GM23338 (cell line): ENCODE measurements at places on chromosomes 11 and 22.

DNA sequence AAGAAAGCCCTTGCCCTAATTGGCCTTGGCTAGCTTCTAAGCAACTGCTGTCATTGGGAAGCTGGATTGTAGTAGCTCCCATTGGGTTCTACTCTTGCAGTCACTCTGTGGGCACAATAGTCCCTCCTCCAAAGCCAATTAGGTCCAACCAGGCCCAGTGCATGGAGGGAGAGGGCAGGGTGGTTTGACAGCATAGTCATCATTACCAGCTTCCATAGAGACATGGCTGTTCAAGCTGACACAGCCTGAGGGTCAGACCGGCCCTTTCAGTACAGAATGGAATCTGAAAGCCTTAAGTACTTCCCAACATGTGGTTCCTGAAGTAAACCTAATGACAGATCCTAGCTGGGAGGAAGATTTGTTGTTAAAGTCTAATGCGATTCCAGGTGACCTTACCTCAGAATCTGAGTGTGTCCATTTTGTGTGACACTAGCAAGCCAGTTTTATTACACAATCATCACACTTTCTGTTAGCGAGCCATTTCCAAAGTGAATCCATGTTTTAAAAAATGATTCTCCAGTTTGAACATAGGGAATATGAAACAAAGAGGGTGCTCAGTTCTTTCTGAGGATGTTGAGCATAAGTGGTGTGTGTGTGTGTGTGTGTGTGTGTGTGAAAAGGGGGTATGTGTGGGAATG, 6.9 kb downstream of the PLET1 start:
- no peak for DNase-seq

DNA sequence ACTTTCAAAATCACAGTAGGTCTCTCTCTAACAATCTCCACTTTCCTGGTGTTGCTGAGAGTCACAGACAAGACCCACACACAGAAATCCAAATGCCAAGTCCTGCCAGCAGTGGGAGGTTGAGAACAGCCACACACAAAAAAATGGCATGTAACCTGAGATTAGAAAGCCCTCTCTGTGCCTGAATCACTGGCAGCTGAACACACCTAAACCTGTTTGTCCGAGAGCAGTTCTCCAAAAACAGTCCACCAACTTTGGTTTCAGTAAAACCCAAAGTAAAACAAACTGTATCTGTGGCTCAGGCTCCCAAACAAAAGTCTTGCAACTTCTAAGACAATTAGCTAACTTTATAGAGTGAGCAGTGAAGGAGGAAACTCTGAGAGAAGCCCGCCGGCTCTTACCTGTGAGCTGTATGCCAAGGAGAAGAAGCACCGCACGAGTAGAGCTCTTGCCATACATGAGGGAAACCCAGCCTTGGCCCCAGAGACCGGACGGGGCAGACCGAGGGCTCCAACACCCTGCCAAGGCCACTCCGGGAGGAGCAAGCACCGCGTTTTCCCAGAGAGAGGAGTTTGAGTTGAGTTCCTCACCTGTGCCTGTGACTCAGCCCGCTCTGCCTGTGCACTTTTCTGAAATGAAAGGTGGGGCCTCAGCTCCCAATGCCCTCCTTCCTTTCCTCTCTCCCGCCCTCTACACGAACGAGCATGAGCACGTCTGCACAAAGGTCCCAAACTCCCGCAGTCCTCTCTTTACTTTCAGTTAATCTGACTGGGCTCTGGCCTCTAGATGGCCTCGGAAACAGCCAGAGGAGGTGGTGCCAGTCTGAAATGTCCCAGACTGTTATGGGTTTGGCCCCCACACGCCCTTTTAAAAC, at the start of gene MPZL2:
TSS of gene MPZL2 (minus strand) at position 603 of the 874 bp plus-strand sequence. CDS start at position 459, 144 bp downstream.
- DNase-seq: peak; percentile 76

DNA sequence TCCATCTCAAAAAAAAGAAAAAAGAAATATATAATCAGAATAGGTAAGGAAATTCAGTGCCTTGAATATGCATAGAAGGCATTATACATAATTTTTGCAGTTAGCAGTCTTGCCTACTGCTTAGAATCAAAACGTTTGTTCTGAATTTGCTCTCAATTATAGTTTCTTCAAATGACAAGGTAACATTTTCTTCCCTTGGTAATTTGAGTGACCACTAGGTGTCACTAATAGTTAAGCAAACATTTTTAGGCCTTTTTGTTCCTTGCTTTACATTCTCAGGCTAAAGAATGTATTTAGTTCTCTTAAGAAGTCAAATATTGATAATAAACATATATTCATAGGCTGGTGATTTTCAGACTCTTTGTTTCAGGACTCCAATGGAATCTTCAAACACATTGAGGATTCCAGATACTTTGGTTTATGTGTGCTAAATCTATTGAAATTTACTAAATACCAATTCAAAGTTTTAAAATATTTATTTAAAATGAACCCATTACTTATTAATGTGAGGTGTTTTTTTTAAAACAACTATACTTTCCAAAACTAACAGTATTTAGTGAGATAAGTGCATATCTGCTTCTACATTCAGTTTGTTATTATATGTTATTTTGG, 55.0 kb upstream of the DEPDC7 start:
- peak; percentile 78 for DNase-seq

DNA sequence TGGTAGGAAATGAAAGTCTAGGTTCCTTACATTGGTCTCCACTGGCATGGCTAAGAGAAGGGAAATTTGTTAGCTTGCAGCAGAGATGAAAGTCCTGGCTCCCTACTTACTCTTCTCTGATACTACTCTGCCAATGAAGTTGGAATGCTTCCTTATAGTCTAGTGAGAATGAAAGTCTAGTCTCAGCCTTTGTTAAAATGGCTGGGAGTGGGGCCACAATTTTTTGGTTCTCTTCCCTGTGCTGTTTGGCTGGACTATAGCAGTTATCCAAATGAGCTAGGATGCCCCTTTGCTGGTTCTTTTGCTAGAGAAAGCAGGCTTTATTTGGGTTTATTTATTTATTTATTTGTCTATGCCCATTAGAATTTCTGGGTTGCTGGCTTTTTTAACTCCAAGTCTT, 414.3 kb downstream of the AASDHPPT start:
- no peak for DNase-seq

- DNase-seq: no peak
Measured at GRCh38 chr11:9895006-9895405, 231.1 kb downstream of the SWAP70 start.

DNA sequence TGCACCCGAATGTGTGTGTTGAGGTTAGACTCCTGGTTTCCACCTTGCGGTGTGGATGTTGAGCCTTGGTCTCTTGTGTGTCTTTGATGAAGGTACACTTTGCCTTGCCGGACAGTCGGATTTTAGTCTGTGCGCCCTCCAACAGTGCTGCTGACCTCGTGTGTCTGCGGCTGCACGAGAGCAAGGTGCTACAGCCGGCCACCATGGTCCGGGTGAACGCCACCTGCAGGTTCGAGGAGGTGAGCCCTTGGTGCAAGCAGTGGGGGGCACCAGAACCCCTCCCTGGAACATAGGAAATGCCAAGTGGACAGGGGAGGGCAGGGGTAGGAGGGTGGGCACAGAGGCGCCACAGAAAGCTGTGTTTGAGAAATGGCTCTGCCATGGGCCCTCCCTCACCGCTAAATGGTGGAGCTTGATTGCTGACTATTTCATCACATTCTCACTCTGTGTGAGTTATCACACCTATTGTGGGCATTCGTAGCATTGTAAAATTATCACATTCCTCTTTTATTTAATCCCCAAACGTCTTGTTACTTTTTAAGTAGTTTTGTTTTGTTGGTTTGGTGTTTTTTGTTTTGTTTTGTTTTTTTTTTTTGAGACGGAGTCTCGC, 26.4 kb upstream of the PANX2 start:
- no peak for DNase-seq

DNA sequence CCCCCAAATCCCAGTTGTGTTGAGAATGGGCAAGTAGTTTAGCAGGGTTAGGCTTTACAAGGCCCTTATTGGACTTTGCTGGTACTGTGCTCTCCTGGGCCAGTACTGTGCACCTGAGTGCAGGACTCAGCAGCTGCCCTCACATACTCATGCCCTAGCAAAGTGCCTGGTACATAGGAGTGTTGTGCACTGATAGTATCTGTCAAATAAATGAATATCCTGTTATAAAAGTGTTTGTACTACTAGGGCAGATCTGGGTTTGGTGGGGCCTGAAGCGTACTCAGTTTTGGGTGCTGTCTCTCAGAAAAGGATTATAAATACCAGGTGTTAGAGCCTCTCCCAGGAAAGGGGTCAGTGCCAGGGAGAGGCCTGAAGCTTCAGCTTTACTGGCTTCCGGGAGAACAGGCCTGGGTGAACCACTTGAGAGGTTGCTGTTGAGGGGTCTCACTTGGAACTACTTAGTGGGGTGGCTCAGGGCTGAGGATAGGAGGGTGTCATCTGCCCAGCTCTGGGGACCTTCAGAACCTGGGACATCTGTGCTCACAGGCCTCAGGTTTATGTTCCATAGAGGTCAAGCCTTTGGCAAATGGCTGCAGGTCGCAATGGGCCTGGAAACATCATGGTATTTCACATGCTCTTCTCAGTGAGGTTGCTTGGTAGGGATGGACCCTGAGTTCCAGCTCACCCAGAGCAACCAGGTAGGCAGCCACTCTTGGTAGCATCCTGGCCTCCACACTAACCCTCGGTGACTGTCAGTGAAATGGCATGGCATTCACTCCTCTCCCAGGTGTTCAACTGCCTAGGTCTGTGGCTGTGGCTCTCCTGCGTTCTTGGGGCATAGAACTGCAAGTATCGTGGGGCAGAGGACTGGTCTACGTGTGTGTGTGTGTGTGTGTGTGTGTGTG, 106.1 kb downstream of the ZBTB16 start:
- DNase-seq: no peak

- DNase-seq: peak; percentile 80
Measured at GRCh38 chr11:115170133-115170815, 333.9 kb downstream of the CADM1 start.

DNA sequence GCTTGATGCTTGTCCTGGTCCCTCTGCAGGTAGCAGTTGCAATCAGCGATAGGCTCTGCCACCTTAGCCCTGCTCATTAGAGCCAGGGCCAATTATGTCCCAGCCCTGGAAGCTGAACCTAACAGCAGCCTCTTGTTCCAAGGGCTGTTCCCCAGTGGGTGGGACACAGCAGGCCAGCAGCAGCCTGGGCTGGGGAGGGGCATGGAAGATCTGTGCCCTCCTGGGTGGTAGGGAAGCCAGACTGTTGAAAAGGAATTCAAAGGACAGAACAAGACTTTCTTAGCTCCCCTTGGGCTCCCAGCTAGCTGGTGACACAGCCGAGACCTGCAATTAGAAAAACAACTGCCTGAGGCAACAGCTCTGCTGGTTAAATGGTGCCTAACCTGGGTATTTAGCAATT, 17.4 kb downstream of the DRD2 start:
- DNase-seq: peak; percentile 36
